ENCODE measurements at places on chromosomes 2 and 18.

- no peak for DNase-seq
These were observed 2.9 kb downstream of the ANKRD12 start for GRCh38 chr18:9139400-9140039.

DNA sequence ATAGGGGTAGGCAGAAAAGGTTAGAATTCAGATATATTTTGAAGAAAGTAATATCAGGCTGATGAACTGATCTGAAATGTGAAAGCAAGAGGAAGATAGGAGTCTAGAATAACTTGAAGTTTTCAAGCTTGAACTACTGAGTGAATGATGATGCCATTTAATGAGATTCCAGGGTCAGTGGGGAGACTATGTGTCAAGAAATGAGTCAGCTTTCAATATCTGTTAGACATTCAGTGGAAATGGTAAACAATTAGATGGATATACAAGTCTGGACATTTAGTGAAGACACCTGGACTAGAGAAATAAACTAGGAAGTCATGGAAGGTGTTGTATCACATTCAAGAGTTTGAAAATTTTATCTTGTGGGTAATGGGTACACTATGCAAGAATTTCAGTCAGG is 326.9 kb downstream of the FSIP2 start:
- DNase-seq = no peak

DNA sequence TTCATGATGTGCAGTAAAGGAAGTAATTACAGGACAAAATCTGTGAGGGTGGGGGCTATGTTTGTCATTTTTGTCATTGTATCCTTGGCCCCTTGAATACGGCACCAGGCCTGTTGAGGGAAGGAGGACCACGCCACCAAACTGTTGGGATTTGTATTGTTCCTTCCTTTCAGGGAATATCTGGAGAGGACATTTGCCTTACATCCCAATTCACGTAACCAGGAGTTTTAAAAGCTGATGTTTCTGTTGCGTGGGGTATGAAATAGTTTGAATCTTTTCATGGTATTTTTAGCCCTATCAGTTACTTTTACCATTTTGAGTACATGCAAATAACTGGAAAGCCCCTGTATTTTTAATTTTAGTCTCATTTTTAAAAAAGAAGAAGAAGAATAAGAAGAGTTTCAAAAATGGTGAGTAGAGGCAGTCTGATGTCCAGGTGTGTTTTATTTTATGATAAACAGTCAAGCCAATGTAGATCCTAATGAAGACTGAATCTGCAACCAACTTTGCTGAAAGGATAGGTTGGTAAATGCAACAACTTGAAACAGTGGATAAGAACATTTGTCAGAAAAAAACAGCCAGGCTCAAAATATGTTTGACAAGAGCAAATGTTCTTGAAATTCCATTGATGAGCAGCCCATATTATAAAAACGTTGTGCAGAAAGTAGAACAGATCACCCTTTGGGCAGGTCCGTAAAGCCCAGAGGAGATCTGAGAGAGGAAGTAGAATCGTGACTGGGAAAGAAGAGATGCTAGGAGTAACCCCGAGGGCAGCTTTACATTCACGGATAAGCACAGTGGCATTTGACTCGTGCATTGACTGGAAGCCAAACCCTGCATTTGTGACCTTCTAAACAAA is 54.5 kb downstream of the RASGRP3 start:
- no peak for DNase-seq

DNA sequence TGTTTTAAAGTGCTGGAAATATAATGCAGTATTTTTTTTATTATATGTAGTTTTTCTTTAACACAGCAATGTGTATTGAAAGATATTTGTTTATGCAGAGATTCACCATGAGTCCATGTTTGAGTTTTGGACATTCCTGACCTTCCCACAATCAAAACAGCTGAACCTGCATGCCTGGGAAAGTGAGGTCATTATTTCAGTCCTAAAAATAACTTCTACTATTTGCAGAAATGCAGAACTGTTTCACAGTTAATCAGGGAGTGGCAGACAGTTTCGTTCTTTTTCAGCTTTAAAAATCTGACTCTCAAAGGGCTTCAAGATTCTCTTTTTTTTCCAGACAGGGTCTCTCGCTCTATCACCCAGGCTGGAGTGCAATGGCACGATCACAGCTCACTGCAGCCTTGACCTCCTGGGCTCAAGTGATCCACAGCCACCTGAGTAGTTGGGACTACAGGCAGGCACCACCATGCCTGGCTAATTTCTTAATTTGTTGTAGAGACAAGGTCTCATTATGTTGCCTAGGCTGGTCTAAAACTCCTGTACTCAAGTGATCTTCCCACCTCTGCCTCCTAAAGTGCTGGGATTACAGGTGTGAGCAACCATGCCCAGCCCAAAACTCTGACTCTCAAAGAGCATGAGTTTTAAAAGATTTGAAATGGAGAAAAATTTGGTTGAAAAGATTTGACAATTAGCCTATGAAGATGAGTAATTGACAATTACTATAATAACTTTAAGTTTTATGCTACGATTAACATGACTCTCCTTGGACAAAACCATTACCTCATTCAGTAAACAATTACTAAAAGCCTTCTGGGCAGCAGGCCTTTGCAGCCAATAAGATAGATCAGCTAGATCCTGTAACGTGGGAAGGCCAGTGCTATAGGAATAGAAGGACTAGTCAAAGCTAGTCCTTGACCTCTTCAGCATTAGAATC is 5.0 kb upstream of the MYL12B start:
- DNase-seq = no peak

GRCh38 chr18:63140038-63140450 is 179.5 kb downstream of the BCL2 start:
- DNase-seq = no peak

DNA sequence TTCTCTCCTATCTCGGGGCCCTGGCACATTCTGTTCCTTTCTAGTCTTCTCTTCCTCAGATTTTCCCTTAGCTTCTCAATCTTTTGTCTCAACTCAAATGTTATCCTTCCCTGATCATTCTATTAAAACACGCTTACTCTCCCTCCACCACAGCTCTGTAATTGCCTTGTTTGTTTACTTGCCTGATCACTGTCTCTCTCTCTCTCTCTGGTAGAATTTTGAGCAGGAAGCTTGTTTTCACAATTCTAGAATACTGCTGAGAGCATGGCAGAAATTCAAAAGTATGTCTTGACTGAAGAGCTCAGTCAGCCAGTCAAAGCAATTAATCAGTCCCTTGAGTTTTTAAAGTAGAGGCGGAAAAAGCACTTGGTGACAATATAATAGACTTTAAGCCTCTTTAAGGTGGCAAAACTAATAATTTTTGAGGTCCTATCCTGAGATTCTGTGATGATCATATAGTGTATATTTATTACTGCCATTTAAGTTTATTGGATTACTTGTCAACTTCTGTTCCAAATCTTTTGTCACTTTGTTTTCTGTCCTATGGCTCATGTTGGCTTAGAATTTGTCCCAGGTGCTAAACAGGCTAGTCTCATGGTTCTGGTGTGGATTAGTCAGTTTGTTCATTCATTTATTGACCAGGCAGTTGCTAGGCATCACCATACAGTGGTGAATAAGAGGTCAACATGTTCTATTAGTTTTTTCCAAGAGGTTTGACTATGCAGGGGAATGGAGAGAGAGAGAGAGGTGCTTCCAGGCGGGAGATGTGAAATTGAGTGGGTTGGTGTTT is 2.3 kb downstream of the PSMD1 start:
- DNase-seq = no peak

Measured in H7 (cell line).